Activated naive CD8-positive, alpha-beta T cell treated with anti-CD3 and anti-CD28 coated beads, Interleukin-2, amount 10 ng/mL, durations not matched to agents 7 days and 5 days (primary cell): ENCODE measurements at places on chromosomes 13 and 19.

DNA sequence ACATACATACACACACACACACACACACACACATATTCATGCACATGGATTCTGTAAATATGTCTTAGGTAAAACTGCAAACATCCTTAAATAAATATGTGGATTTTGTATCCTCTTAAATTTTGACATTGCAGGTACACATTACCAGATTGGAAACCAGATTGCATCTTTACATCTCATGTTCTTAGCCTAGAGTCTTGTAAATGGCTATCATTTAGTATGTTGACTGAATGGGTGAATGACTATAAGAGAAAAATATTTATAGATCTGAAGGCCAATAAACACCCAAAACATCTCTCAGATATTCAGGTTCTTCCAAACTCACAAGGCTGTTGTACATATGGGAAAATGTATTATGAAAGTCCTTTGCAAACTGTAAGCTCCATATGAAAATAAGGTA, 104.3 kb downstream of the STARD13 start:
- DNase-seq, result no peak

DNA sequence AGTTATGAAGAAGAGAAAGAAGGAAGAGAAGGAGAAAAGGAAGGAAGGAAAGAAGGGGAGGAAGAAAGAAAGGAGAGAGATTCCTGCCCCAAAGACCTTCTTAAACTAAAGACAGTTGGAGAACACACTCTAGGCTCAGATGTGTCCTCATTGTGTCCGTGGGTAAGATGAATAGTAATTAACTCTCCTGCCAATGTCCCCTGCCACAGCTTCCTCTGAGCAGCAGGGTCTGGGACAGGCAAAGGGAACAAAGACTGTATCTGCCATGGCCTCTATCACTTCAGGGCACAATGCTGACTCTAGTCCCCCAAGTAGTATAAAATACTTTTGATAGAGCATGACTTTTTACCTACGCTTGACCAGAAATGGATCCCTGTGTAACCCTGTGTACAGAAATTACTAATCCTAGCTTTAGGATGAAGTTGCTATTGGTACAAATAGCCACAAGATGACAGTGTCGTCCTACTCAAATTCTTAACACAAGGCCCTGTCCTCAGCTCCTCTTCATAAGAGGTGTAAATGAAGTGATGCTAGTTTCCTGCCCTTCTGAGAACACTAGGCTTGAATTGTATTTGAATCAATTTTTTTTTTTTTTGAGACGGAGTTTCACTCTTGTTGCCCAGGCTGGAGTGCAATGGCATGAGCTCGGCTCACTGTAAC, 186.2 kb upstream of the GPR12 start:
- DNase-seq, result no peak

- no peak for DNase-seq
Observed at GRCh38 chr13:97194479-97194878, 27.7 kb upstream of the MBNL2 start.

DNA sequence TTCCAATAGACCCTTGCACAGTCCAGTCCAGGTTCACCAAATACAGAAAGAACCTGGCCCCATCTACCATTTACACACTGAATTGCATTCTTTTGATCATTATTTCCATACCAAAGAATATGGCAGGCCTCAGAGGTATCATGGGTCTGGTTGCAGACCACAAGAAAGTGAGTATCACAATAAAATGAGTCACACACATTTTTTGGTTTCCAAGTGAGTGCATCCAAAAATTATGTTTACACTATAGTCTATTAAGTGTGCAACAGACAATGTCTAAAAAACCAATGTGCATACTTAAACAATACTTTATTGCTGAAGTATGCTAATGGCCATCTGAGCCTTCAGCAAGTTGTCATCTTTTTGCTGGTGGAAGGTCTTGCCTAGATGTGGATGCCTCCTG, 105.3 kb downstream of the SPACA7 start:
- no peak for DNase-seq

DNA sequence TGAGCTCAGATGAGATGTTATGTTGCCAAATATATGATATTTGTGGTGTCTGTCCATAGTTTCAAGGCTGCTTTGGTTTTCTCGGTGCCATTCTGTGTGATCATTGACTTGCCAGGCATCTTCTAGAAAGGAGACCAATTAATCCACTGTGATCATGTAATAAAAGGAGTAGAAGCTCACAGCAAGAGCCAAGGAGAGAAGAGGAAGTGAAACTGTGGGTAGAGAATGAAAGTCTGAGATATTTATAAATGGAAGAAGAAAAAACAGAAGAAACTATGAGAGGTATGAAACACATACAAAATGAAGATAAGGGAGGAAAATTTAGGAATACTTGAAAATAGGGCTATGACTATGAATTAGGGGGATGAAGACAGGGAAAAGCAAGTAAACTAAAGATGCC, 11.1 kb upstream of the ZNF613 start:
- DNase-seq, result no peak

DNA sequence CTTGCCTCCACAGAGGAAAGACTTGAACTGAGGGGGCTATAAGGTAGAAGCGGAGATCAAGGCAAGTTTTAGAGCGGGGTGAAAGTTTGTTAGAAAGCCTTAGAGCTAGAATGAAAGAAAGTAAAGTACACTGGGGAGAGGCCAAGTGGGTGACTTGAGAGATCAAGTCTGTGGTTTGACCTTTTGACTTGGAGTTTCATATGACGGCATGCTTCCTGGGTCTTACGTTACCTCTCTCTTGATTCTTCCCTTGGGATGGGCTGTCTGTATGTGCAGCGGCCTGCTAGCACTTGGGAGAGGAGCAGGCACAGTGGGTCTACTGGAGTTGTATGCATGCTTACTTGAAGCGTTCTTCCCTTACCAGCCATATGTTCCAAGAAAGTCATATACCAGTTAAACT, 1768.5 kb downstream of the PCDH9 start:
- no peak for DNase-seq

- no peak for DNase-seq
Observed at GRCh38 chr13:113080361-113080831, 25.2 kb upstream of the F7 start.

DNA sequence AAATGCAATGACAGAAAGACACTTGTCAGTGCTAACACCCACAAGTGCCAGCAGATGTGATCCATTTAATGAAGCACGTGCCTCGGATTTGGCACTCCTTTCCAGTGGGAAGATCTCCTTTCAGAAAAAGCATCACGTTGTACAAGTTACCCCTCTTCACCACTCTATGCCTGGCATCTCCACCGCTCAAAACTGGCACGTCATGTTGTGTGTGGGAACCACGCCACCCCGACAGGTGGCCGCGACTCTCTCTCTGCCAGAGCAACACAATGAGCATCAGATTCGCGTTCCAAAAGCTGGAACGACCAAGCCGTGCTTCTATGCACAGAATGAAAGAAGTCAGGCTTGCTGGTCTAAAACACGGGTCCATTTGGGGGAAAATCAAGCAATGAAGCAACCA, 24.3 kb downstream of the TMTC4 start:
- no peak for DNase-seq

DNA sequence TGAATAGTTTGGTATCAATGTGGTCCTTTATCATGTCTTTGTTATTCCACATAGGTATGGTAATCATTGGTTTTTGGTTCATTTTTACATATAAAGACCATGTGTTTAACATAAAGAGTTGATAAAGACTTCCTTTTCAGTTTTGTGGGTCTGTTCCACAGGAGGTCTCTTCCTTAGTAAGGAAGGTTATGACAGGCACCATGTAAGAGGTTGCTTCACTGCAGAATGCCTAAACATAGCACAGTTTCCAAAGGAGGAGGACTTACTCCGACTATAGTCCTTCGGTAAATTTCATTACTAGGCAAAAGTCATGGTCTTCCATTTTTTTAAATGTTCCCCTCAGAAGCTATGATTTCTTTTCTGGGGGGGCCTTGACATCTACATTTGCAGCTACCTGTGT, 27.1 kb upstream of the PCDH17 start:
- no peak for DNase-seq

DNA sequence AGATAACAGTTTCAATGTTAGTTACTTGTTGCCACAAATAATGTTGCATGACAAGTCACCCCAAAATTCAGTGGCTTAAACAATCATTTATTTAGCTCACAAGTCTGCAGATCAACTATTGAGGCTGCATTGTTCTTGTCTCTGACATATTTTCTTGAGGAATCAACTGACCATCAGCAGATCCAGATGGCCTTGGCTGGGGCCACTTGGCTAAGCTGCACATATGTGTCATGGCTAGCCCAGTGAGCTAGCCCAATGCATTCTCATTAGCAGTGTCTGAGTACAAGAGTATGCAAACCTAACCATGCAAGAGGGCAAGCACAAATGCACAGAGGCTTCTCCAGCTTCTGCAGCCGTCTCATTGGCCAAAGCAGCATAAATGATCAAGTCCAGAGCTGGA, 180.4 kb downstream of the DNAJC15 start:
- DNase-seq, result no peak

DNA sequence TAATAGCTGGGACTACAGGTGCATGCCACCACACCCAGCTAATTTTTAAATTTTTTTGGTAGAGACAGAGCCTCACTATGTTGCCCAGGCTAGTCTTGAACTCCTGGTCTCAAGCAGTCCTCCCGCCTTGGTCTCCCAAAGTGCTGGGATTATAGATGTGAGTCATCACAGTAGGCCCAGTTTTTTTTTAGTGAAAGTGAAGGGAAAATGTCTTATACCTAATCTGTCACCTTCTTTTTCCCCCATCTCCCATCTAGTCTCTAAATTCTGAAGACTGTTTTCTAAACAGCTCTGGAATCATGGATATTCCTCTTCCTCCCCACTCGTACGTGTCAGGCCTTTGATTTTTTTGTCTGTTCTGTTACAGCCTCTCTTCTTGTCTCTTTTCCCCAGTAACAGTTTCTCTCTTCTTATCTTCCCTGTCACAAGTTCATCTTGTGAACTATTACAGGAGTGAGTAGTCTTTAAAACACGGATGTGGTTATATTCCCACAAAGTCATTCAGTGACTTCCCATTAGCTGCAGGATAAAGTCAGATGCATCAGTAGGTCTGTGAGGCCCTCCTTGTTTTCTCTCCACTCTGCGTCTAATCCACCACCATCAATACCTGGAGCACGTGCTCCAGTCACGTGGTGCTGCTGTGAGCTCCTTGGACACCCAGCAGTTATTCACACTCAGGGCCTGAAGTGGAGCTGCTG, 2.9 kb downstream of the CDC16 start:
- DNase-seq, result no peak

GRCh38 chr19:10805065-10805757, 30.8 kb downstream of the TMED1 start:
- DNase-seq, result no peak

DNA sequence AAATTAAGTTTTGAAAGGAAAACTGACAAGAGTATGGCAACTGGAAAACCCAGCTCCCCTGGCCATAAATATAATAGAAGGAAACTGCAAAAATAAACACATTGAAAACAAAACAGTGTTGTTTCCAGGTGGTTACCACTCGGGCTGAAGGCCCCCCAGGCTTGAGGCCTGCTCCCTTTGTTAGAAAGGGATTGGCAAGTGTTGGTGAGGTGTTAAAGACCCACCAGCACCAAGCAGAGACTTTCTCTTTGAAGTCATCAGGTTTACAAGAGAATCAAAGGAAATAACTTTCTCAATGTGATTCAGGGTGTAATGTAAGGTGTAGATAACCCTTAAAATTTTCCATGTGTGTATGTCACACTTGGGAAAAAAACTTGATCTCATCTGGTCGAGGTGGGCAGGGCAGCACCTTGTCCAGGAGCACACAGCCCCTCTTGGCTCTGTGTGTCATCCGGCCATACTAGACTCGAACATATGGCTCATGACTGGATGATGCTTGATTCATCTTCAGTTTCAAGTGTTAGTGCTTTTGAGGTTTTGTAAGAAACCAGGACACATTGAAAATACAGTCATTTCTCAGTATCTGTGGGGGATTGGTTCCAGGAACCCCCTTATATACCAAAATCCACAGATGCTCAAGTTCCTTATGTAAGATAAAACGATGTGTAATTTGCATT, 7.8 kb downstream of the ACTN4 start:
- DNase-seq, result no peak

DNA sequence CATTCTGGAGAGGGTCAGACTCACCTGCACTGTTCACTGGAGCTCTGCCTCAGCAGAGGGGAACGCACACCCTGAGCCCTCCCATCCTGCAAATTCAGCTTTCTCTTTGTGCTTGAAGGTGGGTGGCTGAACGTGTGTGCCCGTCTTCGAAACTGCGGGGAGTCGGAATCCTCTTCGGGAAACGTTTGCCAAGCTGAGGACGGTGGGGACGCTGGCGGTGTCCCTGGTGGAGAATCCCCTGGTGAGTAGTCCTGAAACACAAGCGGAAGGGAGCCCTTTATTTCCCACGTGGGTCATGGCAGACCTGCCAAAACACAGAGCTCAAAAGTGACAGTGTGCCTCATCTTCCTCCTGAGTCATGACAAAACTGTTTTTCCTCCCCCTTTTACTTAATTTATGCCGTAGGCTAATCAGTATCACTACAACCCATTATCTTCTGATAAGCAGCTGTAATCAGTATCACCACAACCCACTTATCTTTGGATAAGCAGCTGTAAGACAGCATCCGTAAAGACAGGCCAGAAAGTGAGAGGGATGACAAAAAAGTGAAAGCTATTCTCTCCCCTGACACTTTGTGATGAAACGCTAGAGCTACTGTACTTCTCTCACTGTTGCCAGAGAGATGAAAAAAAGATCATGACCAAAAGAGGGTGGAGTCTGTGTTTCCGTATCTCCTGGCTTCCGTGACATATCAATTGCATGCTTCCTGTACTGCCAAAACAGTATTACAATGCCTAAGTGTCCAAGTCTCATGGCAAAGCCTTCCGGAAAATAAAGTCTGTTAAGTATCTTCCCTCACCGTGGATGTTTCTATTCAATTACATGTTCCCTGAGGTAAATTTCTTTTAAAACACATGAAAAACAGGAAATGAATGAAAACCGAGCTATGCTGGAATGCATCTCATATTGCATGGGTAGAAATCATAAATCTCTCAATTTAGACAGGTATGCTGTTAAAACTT, 155.5 kb downstream of the TBC1D4 start:
- peak; percentile 67 for DNase-seq

- no peak for DNase-seq
Observed at GRCh38 chr19:13066226-13066625, 36.4 kb downstream of the LYL1 start.

- no peak for DNase-seq
Observed at GRCh38 chr13:91776611-91777193, 378.3 kb downstream of the GPC5 start.

DNA sequence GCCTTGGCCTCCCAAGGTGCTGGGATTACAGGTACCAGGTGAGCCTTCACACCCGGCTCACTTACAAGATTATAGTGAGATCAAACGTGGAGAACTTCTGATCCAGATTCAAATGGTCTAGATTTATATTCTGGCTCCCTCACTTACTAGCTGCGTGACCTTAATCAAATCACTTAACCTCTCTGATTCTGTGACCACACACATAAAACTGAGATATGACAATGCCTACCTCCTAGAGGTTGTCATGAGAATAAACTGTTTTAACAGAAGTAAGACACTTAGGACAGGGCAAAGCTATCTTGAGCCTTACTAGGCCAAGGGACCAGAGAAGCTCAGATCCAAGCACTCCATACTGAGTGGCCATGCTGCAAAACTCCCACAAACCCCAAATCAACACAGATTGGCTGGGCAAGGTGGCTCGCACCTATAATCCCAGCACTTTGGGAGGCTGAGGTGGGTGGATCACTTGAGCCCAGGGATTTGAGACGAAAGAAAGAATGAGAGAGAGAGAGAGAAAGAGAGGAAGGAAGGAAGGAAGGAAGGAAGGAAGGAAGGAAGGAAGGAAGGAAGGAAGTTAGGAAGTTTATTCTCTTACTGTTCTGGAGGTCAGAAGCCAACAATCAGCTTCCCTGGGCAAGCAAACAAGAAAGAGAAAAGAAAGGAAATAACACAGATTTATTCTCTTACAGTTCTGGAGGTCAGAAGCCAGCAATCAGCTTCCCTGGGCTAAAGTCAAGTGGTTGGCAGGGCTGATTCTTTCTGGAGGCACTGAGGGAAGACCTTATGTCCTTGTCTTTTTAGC, 46.1 kb upstream of the MAP3K10 start:
- DNase-seq, result no peak
